Stimulated activated naive CD4-positive, alpha-beta T cell treated with Interleukin-2 at 50 U/mL for 16 hours (primary cell): ENCODE measurements at places on chromosomes 6 and 20.
A peak's percentile ranks its signal among the peaks of the same experiment; 100 is the strongest.

GRCh38 chr6:112029045-112029822 lies 24.7 kb upstream of the CCN6 start:
- peak; percentile 56 for DNase-seq

- DNase-seq, result no peak
Observed at GRCh38 chr6:134928151-134928900, 21.6 kb downstream of the ALDH8A1 start.

GRCh38 chr6:161476711-161477110 lies 202.8 kb upstream of the AGPAT4 start:
- DNase-seq, result no peak

- DNase-seq, result no peak
Observed at GRCh38 chr6:90442366-90442765, 144.5 kb downstream of the MAP3K7 start.

DNA sequence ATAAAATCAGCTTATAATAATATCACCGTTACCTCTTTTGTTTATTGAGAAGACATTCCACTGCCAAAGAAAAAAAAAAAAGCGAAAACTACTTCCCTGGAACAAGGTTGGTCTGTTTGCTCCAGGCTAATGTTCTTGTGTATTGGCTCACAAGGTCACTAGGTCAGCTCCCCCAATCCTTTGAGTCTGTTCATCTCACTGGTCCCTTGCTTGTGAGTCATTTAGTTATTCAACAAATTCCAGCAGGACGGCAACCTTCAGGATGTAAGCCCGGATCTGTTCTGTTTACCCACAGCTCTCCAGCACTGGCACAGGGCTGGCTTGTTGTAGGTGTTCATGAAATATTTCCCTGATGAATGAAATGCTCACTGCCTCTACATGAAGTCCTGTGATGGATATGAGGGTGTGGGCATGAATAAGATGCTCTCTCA lies 3.3 kb downstream of the ARHGAP40 start:
- DNase-seq, result no peak

DNA sequence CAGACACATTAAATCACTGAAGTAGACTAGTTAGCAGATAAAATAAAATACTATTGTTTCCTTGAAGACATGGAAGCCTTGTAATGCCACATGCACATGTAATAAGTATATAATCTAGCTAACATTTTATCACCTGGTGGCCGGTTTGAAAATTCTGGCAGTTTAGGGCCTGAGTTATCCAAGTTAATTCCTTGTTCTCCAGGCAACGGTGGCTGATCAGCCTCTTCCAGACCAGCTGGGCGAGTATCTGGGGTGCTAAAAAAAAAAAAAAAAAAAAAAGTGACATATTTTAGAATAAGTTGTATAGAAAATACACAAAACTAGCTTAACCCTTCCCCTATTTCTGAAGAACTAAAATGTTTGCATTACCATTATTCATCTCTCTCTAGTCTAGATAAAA lies 42.5 kb downstream of the TP53INP2 start:
- DNase-seq, result no peak

DNA sequence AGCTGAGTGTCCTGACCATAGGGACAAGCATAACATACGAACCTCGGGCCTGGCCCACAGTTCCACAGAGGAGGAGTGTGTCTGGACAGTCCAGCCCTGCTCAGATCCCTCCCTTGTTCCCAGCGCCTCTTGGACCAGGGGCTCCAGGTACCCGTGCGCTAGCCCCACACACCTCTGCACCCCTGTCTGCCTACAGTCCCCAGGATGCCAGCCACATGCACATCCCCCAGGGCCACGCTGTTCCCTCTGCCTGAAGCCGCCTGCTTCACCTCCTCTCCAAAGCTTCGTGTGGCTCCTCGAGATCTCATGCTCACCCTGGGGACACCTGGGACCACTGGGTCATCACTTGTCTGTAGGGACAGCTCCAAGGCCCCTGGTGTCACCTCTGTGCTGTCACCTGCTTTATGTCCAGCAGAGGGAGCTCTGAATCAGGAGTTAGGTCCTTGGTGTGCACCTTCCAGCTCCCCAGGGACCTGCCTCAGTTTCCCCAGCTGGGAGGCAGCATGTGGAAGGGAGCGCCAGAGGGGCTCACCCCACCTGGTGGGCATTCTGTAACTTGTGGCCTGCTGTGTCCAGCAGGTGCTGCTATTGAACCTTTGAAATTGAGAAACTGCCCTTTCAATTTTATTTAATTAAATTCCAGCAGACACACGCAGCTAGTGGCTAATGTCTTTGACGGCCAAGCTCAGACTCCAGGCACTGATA lies 7.3 kb upstream of the YTHDF1 start:
- DNase-seq, result peak; percentile 27

GRCh38 chr20:48909910-48910309 lies 11.6 kb upstream of the ARFGEF2 start:
- DNase-seq, result no peak

GRCh38 chr20:16551607-16552006 lies 21.6 kb downstream of the KIF16B start:
- no peak for DNase-seq

- no peak for DNase-seq
Observed at GRCh38 chr20:36261389-36262105, 25.3 kb downstream of the AAR2 start.

- no peak for DNase-seq
Observed at GRCh38 chr6:78487401-78487800, 379.9 kb upstream of the IRAK1BP1 start.

GRCh38 chr20:855466-856360 lies 22.2 kb downstream of the FAM110A start:
- DNase-seq, result no peak

DNA sequence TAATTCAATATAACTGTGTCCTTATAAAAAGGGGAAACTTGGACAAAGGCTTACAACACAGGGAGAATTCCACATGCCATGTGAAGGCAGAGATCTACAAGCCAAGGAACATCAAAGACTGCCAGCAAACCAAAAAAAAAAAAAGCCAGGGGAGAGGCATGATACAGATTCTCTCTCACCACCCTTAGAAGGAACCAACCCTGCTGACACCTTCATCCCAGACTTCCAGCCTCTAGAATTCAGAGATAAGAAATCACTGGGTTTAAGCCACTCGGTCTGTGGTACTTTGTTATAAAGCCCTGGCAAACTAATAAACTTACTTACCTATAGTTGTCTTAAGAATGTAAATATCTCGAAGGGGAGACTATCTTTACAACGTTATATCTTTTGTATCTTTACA lies 4.4 kb downstream of the SERINC3 start:
- DNase-seq, result no peak

GRCh38 chr6:109332748-109333147 lies 49.5 kb downstream of the CD164 start:
- no peak for DNase-seq

GRCh38 chr6:118146584-118146983 lies 239.5 kb downstream of the SLC35F1 start:
- DNase-seq, result no peak

GRCh38 chr6:14642842-14643241 lies 525.3 kb downstream of the CD83 start:
- DNase-seq, result no peak

DNA sequence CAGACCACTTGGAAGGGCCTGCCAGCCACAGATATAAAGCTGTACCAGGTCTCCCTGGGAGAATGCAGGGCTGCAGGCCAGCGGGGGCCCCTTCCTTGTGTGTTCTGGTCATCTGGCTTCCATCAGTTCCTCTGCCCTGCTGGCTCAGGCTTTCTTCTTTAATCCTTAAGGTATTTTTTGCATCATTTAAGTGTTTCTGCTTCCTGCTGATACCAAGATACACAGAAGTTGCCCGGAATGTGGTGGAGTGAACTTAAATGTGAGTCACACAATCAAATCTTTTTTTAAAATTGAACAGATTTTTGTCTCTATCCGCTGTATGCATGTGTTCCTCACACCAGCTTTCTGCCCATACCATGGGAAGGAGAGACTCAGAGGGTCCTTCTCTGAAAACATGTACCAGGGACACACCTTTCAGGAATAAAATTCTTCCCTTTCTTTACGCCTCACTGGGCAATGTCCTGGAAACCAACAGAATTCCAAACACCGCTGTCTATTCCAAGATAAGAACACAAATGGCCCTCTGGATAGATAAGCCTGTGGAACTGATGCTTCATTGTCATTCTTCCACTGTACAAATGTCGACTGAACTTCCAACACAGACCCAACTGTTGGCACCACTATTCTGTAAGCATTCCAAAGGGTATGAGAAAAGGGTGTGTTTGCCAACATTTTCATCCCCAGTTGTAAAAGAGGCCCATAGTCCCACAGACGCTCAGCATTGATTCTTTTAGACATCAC lies 206.2 kb upstream of the MYLIP start:
- DNase-seq, result no peak

DNA sequence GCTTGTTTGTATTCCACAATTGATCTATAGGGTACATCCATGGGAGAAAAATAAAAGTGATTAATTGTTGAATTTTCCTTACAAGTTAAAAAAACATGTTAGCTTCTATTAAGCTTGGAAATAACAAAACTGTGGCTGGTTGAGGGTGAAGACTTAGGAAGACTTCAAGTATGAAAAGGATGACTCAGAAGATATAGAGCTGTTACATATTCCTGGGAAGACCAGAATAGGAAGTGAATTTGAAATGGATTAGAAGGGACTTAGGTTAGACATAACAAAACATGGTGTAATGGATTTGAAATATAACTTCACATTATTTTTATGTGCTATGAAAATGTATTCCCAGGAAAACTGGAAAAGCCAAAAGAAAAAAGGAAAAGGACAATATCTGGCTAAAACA lies 732.2 kb downstream of the HDGFL1 start:
- no peak for DNase-seq

GRCh38 chr6:28865401-28866204 lies 58.2 kb downstream of the TRIM27 start:
- DNase-seq, result peak; percentile 36

GRCh38 chr6:159170333-159170672 lies 1.1 kb downstream of the FNDC1 start:
- DNase-seq, result no peak

DNA sequence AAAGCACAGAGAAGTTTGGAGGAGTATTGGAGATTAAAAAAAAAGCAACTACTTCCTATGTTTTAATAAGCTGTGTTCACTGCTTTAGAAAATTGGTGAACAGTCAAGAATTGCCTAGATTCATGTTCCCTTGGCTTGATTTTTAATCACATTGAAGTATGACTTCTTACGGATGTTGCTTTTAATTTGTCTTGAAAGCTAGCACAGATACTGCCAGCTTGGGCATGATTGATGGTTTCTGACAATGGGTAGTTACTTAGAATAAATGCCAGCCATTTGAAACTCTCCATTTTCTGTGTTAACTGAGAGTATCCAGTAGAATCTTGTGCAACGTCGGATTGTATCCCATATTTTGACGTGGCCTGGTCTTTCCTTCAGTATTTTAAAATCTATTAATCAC lies 178.0 kb downstream of the DTNBP1 start:
- no peak for DNase-seq

- no peak for DNase-seq
Observed at GRCh38 chr6:131998255-131998982, 47.2 kb upstream of the CCN2 start.

DNA sequence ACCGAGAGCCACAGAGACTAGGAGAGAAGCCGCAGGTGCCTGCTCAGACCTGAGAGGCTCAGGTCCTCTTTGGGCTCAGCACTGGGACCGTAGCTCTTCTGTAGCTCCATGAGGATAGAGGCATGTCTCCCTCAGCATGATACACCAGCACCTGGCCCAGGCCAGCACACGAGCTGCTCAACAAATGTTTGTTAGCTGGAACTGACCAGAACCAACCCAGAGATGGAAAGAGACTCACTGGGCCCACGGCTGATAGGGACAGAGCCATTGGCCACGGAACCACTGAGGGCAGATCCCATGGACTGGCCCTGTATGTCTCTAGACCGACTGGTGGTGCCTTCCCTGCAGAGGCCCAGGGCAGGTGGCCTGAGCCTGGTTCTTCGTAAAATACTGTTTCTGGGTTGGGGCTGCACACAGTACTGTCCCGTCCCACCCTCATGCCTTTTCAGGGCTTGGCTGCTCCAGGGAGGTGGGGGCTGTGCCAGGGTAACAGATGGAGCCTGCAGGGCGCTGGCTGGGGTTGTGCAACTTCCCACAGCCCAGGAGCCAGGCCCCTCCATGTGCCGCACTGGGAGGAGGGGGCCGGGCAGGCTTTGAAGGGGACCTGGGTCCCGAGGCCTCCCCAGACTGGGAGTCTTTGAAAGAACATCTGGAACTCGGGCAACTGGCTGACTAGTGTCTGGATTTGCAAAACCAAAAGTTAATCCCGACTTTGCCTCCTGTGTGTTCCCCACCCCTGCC lies 5.2 kb downstream of the C20orf204 start:
- DNase-seq, result no peak

GRCh38 chr20:17568972-17569521 lies 828 bp upstream of the DSTN start:
- DNase-seq, result no peak

GRCh38 chr20:4045741-4046140 lies 30.4 kb upstream of the RNF24 start:
- no peak for DNase-seq

- no peak for DNase-seq
Observed at GRCh38 chr6:147298461-147298860, 94.2 kb downstream of the STXBP5 start.

DNA sequence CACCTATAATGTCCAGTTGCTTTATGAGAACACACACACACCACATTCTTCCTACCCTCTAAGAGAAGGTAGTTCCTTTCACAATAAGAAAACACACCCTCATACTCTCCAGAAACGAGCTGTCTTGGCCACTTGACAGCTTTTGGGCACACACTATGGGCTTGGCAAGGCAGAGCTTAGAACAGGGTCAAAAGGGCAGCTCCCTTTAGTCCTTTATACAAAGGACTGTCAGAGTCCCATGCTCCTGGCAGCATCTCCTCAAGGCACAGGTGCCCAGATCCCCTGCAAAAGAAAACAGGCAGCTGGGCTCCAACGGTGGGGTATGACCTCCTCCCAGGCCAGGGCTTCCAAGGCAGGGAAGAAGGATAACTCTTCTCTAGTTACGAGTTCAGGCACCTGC lies 4.9 kb upstream of the LYRM2 start:
- DNase-seq, result no peak

DNA sequence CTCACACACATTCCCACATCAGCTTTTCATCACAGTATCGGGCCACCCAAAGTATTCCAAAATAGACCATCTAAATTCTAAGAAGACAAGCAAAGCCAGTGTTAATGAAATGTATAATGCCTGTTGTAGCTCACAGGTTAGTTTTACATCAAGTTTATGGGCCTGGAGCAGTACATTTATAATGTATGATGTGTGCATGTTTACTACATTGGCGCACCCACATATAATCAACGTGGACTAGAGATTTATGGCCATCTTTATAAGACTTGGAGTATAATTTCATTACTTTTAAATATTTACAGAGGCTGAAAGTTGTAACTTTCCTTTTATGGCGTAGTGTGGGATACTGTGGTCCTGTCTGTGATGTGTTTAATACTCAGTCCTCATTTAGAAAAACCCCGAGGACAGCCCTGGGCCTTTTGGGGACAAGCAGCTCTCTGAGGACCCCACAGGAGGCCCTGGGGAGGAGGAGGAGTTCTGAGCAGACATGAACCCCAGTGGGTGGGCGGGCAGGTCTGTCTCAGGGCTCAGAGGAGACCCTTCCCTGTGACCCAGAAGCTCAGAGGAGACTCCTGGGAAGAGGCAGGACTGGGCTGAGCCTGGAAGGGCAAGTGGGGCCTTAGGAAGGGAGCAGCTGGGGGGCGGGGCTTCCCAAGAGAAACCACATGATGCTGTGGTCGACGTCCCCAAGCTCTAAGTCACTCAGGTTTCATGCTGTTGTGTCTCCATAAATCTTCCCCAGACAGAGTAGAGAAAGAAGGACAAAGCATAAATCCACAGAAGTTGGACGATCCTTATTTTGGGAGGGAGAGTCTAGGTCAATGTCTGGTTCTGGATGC lies 232.1 kb downstream of the PREX1 start:
- DNase-seq, result no peak
